GM20000 (cell line): ENCODE measurements at places on chromosomes 16 and 17.

GRCh38 chr16:5571446-5571845, 473.9 kb upstream of the EEF2KMT start:
- DNase-seq, result no peak

GRCh38 chr16:71387045-71387871, 28.7 kb downstream of the CALB2 start:
- DNase-seq, result no peak

DNA sequence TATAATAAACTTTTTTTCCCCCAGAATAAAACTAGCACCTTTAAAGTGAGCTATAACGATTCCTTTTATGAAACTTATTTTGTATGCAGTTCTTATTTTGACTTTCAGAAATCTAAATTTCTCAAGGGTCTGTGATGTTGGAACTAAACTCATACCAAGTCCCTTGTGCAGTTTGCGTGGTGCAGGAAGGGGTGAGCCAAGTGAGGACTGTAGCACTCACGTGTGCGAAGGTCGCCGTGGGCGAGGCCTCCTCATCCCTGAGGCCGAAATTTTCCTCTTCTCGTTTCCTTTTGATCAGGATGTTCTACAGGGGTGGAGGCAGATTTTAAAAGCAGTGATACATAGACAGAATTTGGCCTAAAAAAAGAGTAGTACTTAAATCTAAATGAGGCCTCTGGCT, 73.7 kb downstream of the RPTOR start:
- DNase-seq, result no peak

DNA sequence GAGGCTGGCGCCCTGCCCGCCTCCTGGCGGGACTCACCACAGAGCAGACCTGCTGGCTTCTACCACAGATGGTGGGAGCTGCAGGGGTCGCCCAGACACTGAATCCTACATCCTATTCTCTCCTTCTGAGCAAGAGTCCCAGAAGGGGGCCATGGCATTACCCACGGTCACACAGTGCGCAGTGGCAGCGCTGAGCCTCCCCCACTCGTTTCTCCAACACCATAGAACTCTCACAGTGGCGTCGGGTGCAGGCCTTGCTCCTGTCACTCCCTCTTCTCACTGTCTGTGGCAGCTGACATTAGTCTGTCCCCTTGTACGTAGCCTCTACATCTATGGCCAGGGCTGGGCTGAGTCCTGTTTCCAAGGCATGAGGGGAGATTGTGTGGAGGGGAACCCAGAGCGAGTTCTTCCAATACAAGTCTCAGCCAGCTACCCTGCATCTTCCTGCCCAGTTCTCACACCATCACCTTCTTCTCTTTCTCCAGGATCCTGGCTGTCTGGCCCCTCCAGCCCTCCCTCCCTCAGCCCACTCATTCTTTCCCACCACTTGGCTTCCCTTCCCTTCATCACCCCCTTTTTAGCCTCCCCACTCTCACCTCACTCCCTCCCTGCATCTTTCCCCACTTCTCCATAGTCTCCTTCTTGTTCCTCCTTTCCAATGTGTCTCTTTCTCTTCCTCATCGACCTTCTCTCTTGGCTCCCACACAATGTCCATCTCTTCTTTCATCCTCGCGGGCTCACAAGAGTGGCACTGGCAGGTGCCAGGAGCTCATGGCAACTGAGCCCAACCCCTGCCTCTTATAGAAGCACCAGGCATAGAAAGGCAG, 5.9 kb downstream of the UBTF start:
- no peak for DNase-seq

- DNase-seq, result no peak
Observed at GRCh38 chr17:34710226-34710625, 130.8 kb downstream of the TMEM132E start.

- DNase-seq, result no peak
Observed at GRCh38 chr16:21647562-21648164, 4.7 kb downstream of the IGSF6 start.

DNA sequence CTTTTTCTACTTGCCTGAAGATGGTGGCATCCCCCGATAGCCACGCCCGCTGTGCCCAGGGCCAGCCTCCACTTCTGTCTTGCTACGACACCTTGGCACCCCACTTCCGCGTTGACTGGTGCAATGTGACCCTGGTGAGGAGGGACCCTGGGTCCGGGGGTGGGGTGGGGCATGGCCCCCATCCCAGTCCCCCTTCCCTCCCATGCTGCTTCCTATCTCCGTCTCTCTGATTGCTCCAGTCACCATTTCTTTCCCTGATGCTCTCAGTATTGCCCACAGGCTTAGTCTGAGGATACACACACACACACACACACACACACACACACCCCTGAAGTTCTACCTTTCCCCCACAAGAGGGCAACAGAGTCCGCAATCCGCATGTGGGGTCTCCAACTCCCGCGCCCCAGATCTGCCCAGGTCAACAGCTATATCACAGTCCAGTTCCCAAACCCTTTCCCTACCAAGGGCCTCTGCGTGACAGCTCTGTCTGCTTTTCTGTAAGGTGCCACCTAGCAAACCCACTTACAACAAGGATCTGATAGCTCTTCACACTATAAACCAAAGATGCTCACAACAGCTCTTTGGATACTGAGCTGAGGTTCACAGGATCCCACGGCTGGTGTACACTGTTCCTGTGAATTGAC, 3.4 kb downstream of the SGCA start:
- peak; percentile 77 for DNase-seq

- DNase-seq, result no peak
Observed at GRCh38 chr16:56312028-56312300, 113.4 kb downstream of the AMFR start.

- no peak for DNase-seq
Observed at GRCh38 chr16:46774743-46775177, 26.6 kb upstream of the MYLK3 start.

DNA sequence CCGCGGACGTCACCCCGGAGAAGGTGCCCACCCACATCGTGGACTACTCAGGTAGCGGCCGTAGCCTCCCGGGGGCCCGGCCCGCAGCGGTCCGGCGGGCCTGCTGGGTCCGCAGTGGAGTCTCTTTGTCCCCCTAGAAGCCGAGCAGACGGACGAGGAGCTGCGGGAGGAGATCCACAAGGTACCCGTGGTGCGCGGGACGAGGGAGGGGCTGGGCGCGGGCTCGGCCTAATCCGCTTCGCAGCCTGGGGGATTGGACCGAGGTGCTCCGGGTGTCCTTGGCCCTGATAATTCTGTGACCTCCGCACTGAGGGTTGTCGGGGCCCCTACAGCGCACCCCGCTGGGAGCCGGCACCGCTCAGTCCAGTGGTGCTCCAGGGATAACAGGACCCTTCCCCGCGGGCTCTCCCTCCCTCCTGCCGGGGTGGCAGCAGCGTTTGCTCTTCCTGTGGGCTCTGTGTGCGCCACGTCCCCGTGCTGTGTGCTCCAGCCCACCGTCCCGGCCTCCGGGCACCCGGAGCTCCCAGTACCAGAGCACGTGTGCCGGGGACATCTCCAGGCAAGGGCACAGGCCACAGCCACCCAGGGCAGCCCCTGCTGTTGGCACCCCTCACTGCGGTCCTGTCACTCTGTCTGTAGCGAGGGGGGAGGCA, 713 bp downstream of the RHOT2 start:
- DNase-seq, result no peak

DNA sequence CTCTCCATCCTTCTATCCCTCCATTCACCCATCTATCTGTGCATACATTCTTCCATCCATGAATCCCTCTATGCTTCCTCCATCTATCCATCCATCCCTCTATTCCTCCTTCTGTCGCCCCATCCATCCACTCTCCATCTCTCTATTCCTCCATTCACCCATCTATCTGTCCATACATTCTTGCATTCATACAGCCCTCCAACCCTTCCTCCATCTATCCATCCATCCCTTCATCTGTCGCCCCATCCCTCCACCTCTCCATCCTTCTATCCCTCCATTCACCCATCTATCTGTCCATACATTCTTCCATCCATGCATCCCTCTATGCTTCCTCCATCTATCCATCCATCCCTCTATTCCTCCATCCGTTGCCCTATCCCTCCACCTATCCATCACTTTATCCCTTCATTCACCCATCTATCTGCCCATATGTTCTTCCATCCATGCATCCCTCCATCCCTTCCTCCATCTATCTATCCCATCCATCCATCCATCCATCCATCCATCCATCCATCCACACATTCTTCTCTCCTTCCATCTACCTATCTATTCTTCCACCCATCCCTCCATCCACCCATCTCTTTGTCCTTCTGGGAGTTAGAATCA, 272.5 kb upstream of the TNRC6C start:
- no peak for DNase-seq

GRCh38 chr17:42832213-42832933, 824 bp upstream of the PSME3 start:
- no peak for DNase-seq

DNA sequence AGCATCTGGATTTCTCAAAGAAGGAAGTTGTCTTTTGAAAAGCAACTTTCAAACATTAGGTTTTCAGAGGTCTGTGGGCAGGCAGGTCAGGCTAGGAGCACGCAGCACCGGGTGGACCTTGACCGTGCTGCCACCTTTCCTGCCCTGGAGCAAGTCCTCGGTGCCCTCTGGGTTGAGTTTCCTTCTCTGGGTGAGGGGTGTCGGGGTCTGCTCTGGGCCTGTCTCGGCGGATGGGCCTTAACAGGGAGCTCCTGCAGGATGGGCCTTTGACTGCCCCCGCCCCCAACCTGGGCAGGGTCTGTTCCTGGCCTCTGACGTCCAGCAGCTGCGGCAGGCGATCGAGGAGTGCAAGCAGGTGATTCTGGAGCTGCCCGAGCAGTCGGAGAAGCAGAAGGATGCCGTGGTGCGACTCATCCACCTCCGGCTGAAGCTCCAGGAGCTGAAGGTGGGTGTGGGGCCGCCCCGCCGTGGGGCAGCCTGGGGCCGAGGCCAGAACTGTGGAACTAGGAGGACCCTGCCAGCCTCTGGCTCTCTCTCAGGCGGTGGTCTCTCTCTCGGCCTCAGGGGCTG, 8.7 kb downstream of the DEF8 start:
- DNase-seq, result no peak

GRCh38 chr17:8623591-8623990, 6.9 kb downstream of the MYH10 start:
- no peak for DNase-seq

DNA sequence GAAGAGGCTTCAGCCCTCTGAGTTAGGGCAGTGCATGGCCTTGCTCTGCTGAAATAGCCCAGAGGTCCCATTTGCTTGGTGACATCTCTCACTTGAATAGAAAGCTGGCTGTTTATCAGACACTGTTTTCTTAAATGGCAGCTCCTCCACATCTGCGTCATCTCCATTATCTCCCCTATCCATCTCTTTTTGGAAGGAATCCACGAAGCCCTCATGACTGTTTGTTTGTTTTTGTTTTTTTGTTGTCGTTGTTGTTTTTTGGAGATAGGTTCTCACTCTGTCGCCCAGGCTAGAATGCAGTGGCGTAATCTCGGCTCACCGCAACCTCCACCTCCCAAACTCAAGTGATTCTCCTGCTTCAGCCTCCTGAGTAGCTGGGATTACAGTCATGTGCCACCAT, 16.6 kb downstream of the NAA60 start:
- no peak for DNase-seq

DNA sequence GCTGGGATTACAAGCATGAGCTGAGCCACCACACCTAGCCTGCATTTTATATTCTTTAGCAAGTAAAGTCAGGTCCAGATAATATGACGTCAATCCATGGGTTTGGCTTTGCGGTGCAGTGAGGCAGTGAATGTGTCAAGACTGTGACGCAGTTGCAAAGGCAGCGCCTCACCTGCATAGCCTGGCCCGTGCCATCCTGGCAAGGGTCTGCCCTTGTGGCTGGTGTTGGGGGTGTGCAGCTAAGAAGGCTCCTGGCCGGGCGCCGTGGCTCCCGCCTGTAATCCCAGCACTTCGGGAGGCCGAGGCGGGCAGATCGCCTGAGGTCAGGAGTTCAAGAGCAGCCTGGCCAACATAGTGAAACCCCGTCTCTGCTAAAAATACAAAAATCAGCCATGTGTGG, 7.0 kb downstream of the PDF start:
- DNase-seq, result no peak

- DNase-seq, result no peak
Observed at GRCh38 chr16:63447121-63447520, 1410.9 kb upstream of the CDH8 start.

- DNase-seq, result no peak
Observed at GRCh38 chr17:79561486-79562133, 49.2 kb downstream of the RBFOX3 start.

- no peak for DNase-seq
Observed at GRCh38 chr17:46991617-46992016, 12.6 kb upstream of the RPRML start.

DNA sequence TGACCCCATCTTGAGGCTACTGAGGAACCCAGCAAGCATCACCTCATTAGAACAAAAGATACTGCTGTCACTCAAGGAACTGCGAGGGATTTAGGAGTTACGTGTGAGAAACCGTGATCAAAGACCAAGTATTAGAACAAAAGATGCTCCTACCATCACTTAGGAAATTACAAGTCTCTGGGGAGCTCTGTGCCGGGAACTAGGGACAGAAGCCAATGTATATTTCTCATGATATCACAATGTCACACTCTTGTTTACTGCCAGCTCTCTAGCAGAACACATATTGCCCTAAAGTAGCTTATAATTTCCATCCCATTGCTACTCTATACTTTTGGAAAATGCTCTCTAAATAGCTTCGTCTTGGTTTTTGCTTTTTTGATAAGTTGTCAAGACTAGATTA, 214.5 kb downstream of the HS3ST3A1 start:
- DNase-seq, result no peak

GRCh38 chr17:80529104-80529903, 15.3 kb upstream of the RPTOR start:
- DNase-seq, result no peak

- no peak for DNase-seq
Observed at GRCh38 chr16:22093331-22093730, 990 bp downstream of the VWA3A start.

GRCh38 chr17:65198653-65199382, 61.6 kb downstream of the RGS9 start:
- peak; percentile 71 for DNase-seq

DNA sequence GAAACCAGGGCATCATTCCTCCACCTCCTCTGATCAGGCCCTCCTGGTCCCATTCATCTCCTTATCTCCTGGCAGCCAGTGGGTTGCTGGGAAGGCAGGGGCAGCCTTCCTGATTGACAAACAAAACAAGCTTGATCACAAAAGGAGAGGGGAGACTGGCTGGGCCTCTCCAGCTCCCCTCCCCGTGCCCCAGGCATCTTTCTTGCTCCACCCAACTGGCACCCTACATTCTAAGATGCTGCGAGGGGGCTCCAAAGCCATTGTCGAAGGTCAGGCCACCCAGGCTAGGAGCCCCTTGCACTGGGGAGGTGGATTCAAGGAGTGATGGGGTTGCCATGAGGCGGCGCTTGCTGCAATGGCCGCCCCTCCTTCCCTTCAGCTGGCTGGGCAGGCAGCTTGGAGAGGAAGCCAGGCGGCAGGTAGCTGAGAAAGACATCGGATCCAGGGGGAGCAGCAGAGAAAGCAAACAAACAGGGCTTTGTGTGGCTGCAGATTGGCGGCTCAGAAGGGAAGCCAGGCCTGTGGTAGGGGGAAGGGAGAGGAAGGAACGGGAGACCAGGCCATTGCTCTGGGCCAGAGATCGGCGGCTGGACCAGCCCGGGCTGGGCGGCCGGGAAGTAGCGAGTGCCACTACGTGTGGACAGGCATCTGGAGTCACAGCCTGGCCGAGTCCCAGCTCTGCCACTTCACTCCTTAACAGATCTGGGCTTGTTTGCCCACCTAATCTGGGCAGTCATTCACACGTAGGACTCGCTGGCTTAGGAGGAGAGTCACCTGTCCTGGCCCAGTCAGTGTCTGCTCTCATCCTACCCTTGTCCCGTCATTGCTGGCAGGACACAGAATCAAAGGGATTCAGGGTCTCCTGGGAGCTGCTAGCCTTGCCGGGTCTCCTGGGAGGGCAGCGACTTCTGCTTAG, 12.3 kb downstream of the RAI1 start:
- no peak for DNase-seq

GRCh38 chr17:67649891-67650290, 67.8 kb upstream of the NOL11 start:
- DNase-seq, result no peak

- peak; percentile 67 for DNase-seq
Observed at GRCh38 chr17:3002538-3003295, 60.7 kb downstream of the OR1D5 start.
